ENCODE measurements at places on chromosomes 2 and 18. TPM values are rescaled to one million over a fixed set of nuclear protein-coding genes. Genes with fewer than 3 reads are reported as not detected.

- DNase-seq = no peak
Measured at GRCh38 chr2:172811027-172811426, 75.4 kb downstream of the RAPGEF4 start.

DNA sequence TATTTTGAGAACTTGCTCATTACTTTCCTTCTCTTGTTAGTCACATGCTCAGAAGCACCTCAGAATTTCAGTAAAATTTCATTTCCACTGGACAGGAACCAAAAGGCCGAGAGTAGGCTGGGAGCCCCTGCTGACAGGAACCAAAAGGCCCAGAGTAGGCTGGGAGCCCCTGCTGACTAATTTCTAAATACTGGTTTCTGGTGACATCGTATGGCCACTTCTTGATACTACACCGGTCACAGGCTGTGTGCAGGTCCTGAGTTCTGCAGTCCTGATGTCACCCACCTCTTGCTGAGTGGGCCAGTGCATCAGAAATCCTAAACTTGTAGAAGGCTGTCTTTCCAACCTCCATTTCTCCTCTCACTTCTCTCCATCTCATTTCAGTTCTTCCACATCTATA lies 17.7 kb upstream of the EN1 start:
- DNase-seq = no peak

GRCh38 chr2:124318913-124319312 lies 293.8 kb downstream of the CNTNAP5 start:
- no peak for DNase-seq

DNA sequence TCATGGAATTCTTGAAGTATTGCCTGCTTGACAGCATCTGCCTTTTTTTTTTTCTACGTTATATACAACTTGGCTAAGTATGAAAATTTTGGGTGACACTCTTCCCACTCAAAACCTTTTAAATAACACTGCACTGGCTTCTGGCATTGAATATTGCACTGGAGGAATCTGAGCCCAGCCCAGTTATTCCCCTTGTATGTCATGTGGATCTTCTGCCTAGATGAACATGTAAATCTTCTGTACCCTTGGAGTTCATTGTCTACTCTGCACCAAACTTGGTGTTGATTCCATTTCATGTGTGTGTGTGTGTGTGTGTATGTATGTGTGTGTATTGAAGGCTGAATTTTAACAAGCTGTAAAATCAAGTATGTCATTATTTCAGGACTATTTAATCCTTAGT lies 59.4 kb downstream of the NAPG start:
- no peak for DNase-seq

GRCh38 chr18:78770823-78771139 lies 208.8 kb upstream of the SALL3 start:
- DNase-seq = no peak

- no peak for DNase-seq
Measured at GRCh38 chr18:31039426-31039825, 3.1 kb downstream of the DSC3 start.

- no peak for DNase-seq
Measured at GRCh38 chr2:145875016-145875415, 1355.1 kb upstream of the ZEB2 start.

DNA sequence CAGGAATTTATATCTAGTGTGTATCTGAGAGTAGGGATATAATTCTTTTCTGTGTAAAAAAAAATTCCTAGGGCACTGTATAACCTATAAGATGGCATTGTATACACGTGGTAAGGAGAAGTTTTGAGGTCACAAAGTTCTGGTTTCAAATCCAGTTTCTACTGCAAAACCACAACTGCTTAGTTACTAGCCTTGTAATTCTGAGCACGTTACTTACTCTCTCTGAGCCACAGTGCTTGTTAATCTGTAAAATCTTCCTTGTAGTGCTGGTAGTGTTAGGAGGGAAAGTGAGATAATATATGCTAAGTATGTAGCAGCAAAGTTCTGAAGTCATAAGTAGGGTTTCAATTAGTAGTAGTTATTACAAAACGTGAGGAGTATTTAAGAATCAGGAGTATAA lies 175.4 kb downstream of the SATB2 start:
- DNase-seq = no peak

The GLB1L gene
- total RNA-seq = 23.1 TPM

The PSMG2 gene
- 73.9 TPM for total RNA-seq

The DSC2 gene
- 8.4 TPM for total RNA-seq

The KIAA2012 gene
- total RNA-seq = not detected

The ATAD2B gene
- total RNA-seq = 16.9 TPM
